ENCODE measurements at places on chromosomes 6 and 20.

DNA sequence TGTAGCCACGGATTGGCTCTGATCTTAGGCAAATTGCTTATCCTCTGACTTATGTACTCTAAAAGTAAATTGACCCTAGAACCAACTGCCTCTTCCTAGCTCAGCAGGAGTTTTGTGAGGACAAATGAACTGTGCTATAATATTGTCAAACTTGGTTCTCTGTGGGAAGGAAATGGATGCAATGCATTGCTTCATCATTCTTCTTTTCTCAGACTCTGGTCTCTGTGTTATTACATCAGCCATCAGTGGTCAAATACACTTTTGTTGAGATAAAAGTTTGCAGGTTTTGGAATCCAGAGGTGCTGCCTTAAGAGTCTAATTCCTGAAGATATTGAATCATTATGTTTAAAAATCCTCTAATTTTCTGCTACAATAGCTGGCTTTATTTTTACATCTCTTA is 64.9 kb downstream of the SLC24A3 start:
- DNase-seq: peak; percentile 46

DNA sequence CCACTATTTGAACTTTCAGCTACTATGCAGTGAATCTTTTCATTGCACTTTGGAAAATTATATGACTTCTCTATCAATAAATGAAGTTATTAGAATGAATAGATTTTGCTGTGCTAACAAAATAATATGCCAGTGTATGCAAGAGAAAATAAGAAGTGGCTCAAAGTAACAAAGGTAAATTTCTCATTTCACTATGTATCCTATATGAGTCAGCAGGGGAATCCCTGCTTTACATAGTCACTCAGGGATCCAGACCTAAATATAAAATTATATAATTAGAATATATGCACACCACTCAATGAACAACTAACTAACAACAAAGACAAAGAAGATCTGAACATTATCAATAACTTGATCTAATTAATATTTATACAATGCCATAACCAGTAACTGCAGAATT is 390.8 kb upstream of the IRAK1BP1 start:
- DNase-seq: no peak

DNA sequence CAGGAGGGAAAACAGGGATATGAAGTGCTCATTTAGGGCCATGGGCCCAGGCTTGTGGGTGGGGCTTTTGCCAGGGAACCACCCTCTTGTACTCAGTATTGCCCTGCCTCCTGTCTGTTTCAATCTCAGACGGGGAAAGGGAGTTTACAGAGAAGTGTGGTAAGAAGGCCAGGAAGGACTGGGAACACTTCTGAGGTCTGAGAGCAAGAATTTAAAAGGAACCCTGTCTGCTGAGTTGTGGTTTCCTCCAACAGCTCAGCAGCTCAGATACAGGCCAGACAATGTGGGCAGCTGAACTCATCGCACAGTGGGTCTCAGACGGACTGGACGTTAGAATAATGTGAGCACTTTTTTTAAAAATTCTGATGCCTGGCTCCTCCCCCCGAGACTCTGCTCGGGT is 354.1 kb upstream of the ARID1B start:
- DNase-seq: no peak

GRCh38 chr20:57612436-57612835 is 7.8 kb downstream of the ZBP1 start:
- no peak for DNase-seq

DNA sequence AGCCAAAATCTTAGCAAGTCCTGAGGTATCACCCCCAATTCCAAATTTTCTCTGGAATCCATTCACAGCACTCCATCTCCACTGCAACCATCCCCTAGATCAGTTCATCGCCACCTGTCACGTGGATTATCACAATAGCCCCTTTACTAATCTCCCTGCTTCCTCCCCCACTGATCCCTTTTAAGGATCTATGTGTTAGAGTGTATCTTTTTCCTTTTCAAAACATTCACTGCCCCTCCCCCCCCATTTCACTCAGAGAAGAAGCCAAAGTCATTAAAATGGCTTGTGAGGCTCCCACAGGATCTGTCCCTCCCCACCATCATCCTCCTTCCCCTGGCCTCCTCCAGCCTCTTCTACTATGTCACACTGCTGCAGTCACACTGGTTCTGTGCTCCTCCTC is 18.4 kb upstream of the SPAG4 start:
- no peak for DNase-seq

GRCh38 chr6:35148167-35148741 is 7.1 kb upstream of the TCP11 start:
- DNase-seq: peak; percentile 89

DNA sequence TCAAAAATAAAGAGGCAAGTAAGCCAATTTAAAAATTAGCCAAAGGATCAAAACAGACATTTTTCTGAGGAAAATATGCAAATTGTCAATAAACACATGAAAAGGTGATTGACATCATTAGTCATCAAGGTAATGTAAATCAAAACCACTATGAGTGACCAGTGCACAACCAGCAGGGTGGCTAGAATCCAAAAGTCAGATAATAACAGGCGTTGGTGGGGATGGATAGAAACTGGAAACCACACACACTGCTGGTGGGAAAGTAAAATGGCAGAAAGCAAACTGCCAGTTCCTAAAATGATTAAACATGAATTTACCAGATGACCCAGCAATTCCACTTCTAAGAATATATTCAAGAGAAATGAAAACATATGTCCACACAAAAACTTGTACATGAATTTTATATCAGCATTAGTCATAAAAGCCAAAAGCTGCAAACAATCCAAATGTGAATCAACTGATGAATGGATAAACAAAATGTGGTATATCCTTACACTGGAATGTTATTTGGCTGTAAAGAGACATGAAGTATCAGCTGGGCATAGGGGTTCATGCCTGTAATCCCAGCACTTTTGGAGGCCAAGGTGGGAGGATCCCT is 74.8 kb upstream of the MBOAT1 start:
- peak; percentile 8 for DNase-seq

DNA sequence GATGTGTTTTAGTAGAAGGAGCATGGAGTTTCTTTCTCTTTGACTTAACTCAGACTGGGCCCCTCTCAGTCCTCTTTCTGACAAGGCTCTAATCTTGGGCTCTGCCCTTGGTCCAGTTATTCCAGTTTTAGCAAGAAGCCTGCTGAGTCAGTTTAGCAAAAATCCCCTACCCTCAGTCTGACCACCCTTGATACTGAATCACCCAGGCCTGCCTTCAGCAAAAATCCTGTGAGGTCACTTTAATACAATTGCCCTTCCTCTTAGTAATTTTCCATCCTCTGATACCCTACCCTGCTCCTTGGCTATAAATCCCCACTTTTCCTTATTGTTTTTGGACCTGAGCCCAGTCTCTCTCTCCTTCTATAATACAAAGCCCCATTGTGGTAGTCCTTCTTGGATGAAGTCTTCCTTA is 326.7 kb upstream of the NOX3 start:
- DNase-seq: peak; percentile 58

DNA sequence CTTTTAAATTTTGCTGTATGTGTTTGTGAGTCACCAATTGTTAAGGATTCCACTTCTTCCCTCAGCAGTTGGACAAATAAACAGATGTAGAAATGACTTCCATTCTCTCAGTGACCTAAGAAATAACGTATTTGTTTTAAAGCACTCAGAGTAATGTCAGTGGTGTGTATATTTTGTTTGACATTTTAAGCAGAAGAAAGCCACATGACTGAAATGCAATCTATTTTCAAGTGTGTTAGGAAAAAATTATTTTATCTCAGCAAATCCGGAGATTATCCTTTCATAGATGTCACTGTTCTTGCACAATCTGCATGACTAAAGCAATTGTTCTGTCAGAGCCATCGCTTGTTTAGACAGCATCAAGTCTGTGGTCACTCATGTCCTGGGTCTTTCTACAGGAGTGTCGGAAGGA is 77.1 kb downstream of the JAG1 start:
- DNase-seq: no peak

DNA sequence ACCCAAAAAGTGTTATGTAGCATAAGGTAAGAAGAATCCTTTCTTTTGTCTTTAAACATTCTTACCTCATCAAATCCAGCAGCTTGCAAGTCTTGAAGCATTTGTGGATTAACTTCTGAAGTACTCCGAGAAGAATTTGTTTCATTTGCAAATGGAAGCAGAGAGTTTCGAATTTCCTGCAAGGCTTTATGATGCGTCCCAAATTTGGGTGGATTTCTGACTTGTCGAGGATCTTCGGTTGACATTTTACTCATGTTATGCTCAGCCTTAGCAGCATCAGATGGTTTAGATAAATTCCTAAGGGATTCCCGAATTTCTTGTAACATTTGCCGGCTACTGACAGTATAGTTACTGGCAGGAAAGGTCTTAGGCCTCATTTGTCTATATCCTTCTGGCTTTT is 16.2 kb downstream of the LATS1 start:
- no peak for DNase-seq

DNA sequence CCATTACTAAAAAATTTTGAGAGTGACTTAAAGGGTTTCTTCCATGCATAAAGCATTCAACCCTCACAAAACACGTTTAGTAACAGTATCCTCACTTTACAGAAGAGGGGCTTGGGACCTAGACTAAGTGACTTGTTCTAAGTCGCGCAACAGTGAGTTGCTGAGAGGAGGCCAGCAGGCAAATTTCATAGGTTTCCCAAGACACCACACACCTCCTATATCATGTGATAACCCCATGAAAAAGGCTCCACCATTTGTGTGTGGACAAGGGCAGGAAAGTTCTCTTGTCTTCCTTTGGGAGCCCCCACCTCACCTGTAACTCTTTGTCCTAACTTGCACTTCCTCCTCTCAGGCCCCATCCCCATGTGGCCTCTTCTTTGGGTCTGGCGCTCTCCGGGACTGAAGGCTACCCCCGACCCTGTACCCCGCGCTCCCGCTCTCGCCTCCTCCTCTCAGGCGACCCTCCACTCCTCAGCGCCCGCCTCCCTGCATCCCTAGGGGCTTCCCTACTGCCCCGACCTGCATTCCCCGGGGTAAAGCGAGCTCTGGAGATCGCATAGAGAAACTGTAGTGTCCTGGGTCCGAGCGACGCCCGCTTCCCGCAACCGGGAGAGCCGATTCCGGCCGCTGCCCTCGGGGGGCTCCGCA is 392 bp downstream of the PSMB8 start:
- no peak for DNase-seq

- DNase-seq: no peak
Measured at GRCh38 chr6:53797304-53797703, 2.5 kb downstream of the LRRC1 start.

- DNase-seq: no peak
Measured at GRCh38 chr6:117459204-117459944, 23.1 kb upstream of the DCBLD1 start.

GRCh38 chr6:130903602-130904001 is 76.4 kb downstream of the SMLR1 start:
- no peak for DNase-seq

- DNase-seq: no peak
Measured at GRCh38 chr20:33785503-33785902, 25.6 kb upstream of the CHMP4B start.

GRCh38 chr6:21367649-21368154 is 225.8 kb upstream of the SOX4 start:
- no peak for DNase-seq

- no peak for DNase-seq
Measured at GRCh38 chr6:164826831-164827468, 482.5 kb downstream of the C6orf118 start.

GRCh38 chr20:5003626-5004025 is 2.3 kb upstream of the SLC23A2 start:
- no peak for DNase-seq

DNA sequence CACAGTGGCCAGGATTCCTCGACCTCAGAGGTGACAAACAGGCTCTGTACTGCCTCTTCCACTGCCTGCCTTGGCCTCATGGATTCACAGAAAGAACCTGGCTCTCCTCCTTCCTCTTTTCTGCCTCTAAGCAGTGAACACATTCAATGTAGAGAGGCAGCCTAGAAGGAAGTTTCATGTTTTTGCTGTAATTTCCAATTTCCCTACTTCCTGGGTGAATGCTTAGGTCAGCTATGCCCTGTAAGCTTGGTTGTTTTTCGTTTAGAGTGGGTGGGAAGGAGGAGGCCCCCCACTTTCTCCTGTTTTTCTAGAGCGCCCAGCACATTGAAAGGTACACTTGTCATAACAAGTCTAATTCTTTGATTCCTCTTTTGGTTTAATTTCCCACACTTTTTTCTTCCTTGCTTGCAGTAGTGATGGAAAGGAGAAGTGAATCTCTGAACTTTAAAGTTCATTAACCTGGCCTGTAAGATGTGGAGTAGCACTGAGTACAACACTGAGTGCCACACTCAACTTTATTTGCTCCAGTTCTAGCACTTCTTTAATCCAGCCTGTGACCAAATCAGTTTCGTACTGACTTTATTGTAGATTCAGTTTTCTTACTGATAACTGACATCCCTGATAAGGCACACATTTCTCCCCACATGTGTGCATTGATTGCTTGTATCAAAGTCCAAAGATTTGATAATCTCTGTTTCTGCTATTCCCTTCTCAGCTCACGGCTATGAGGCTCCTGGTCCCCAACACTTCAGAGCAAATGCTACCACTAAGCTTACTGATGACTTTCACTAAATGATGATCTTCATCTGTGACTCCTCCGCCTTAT is 100.0 kb upstream of the MAN1A1 start:
- DNase-seq: no peak

DNA sequence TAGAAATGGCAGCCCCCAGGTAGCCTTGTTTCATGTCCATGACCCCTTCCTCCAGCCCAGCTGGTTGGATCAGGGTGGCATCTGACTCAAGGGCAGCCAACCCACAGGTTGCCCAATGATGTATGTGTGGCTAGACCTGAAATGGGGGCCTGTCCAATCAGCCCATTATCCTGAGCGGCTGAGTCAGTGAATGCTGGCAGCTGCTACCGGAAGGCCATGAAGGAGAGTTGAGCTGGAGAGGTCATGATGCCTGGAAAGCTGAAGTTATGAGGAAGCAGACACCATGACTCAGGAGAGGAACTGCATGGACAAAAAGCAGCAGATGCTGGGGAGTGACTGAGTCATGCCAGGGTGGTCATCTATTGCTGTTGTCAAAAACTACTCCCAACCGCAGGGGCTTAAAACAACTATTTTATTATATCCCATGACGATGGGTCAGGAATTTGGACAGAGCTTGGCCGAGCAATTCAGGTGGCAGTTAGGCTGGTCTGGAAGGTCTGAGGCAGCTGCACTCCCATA is 67.3 kb downstream of the MDGA1 start:
- DNase-seq: no peak

DNA sequence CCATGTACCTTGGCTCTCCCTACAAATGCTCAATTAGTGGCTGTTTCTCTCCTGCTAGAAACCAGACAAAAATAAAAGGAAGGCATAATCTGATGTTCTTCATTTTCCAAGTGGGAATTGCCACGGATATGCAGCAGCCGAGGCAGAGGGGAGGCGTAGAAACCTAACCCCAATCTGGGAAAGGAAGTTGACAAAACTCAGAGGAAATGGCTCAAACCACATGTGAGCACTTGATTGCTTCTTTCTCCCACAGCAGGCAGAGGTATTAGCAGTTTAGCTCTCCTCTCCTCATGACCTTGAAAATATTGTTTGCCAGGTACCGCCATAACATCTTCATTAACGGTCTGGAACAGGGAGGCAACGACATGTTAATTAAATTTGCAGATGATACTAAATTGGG is 3.8 kb upstream of the MLN start:
- DNase-seq: no peak

All from eye (tissue), 1 donor.